GM04504 (cell line): ENCODE measurements at places on chromosomes 2 and 18.

GRCh38 chr18:44759925-44760342 lies 79.2 kb downstream of the SETBP1 start:
- no peak for DNase-seq

GRCh38 chr2:218831378-218831990 lies at the start of gene PRKAG3:
Gene PRKAG3, minus strand, starts transcription at chr2:218831803.
- no peak for DNase-seq

DNA sequence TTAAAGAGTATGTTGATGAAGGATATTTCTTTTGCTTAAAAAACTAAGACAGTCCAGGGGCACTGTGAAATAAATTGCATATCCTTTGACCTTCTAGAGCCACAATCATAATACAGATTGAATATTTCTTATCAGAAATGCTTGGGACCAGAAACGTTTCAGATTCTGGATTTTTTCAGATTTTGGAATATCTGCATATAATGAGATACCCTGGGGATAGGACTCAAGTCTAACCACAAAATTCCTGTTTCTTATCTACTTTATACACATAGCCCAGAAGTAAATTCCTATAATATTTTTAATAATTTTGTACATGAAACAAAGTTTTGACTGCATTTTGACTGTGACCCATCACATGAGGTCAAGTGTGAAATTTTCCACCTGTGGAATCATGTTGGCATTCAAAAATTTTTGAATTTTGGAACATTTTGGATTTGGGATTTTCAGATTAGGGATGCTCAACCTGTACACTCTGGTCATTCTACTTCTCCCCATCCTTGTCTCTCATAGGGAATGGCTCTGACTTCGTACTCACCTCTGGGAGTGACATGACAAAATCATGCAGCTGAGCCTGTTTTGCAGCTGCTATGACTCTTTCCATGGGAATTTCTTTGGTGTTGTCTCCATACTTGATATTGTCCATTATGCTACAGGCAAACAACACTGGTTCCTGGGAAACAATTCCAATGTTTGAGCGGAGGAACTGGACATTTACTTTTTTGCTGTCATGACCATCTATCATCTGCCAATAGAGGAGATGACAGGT lies 25.7 kb downstream of the G6PC2 start:
- no peak for DNase-seq

- no peak for DNase-seq
Observed at GRCh38 chr2:168749297-168749696, 53.1 kb upstream of the NOSTRIN start.

DNA sequence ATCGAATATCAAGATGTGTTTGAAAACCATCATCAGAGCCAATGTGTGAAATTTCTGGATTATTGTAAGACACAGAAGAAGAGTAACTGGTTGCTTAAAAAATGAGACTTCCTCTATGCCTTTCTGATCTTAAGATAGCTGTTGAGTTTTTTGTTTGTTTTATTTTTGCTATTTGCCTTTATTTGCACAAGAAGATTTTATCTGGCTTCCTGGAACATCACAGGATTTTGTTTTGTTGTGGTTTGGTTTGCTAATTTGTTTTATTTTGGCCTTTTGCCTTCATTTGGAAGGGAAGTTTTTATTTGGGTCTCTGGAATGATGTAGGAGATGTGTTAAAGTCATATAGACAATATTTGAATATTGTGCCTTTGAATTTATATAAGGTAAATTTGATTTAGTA lies 3.9 kb upstream of the CYTIP start:
- no peak for DNase-seq

DNA sequence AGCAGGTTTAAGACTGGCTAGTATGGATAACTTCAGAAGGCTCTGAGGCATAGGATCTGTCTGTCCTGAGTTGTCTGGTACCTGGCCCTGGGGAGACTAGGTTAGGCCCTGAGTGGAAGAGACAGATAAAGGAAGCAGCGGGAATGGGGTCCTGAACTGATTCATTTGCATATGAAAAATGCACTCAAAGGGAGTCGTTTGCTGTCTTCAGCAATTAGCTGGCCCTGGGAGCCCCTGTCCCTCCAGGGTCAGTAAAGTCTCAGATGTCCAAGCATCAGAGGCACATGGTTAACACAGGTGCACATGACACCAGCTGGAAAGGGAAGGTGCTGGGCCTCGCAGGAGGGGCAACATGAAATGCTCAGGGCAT lies 172.4 kb downstream of the ACOXL start:
- DNase-seq = no peak

DNA sequence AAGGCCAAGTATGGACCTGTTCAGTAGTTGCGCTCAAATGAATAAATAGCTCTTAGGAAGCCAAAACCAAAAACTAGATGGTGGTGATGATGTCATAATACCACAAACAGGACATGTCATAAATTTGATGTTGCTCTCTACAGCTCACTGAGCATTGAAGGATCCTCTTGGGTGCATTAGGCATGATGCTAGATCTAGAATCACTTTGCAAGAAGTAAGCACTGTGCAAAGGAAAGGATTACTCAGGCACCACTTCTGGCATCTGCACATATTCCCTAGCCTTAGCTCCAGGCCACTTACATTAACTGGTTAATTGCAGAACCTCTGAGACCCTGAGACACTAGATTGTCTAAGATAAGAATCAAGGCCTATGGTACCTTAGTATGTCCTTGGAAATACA lies 58.0 kb downstream of the LRRTM1 start:
- no peak for DNase-seq

DNA sequence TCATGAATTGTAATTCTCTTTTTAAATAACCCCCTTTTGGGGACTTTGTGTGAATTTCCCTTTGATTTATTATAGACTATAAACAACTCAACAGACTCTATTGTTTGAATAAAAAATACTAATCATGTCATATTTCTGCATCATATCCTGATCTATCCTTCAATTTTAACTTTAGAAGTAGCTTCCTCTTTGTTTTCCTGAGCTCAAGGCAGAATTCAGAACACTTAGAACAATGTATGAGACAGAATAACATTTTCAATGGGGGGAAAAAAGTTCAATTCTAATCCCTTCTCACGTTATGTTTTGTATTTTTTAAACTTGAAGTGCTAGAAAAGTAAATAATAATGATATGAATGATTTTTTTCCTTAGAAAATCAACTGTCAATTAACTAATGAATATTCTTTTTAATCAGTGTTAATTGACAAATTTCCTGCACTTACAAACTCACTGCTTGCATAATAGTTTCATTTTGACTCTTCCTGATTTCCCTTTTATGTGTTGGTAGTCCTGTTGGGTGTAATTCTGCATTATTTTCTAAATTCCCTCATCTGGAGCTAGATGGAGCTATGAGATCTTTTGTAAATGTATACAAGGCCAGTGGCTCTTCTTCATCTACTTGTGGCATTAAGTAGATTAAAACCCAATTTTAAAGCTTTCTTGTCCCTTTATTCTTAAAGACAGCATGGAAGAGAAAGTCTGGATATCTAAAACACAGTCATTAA lies 326.1 kb downstream of the PARD3B start:
- peak; percentile 26 for DNase-seq

GRCh38 chr2:205435970-205436369 lies 246.3 kb upstream of the NRP2 start:
- DNase-seq = no peak

- no peak for DNase-seq
Observed at GRCh38 chr2:239648607-239649006, 247.8 kb upstream of the HDAC4 start.

DNA sequence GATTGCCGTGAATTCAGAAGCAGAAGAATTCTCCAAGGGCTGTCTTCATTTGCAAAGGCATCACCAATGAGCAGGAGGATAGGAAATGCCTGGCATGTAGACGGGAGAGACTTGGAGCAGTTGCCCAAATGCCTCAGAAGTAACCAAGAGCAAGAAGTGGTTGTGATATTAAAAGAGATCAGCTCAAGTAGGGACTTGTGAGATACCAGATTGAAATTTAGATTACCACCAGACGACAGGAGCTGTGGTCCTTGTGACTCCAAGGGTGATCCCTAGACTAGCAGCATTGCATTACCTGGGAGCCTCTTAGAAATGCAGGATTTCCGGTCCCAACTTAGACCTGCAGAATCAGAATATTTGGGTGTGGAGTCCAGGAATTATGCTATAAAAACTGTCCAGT lies 228.6 kb upstream of the EPAS1 start:
- no peak for DNase-seq

DNA sequence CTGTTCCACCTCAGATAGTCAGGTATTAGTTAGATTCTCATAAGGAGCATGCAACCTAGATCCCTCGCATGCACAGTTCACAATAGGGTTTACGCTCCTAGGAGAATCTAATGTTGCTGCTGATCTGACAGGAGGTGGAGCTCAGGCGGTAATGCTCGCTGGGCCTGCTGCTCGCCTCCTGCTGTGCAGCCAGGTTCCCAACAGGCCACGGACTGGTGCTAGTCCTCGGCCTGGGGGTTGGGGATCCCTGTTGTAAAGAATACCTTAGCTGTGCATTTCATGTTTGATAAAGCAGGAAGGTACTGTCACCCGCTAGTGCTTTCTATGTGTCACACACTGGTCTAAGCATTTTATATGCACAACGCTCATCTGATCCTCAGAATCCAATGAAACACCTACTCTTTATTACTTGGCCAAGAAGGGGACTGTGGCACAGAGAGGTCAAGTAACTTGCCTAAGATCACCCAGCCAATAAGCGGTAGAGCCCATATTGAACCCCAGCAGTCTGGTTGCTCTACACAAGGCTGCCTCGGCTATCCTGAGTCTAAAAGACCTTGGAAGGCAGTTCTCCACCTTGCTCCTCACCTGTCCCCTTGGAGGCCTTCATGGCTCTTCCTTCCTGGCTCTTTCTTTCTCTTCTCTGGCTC lies 35.8 kb downstream of the SLC4A3 start:
- no peak for DNase-seq

GRCh38 chr2:16119741-16120140 lies 179.4 kb downstream of the MYCN start:
- DNase-seq = no peak

GRCh38 chr2:54902763-54903162 lies 147.5 kb downstream of the RTN4 start:
- DNase-seq = no peak

DNA sequence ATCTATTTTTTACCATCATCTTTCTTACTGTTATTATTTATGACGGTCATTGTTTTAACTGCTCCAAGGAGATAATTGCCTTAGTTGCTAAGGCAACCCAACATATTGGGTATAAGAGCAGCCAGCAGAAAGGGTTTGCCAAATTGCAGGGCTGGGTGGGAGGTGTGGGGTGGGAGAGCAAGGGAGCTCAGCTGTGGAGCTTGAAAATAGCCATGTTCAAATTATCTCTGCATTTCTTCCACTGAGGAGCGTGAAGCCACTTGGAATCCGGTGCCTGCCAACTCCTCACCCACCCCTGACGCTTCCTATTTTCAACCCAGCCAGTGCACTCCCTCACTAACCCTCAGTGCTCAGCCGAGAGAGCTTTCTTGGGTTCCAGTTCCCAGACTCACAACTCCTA lies 60.8 kb downstream of the SETBP1 start:
- DNase-seq = no peak

DNA sequence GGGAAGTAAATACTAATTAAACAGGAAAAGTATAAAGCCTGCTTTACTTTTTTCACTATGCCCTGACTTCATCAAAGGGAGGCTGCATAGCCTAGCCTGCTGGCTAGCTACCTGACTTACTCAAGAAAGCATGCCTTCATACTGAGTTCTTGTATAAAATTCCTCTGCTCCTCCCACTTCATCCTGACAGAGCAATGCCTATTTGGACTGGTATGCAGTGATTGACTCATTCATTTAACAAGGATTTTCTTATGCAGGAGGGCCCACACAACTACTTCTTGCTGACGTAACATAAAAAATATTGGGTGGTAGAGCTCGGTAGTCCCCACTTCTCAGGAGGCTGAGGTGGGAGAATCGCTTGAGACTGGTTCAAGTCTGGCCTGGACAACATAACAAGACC lies 70.5 kb downstream of the PRPF40A start:
- DNase-seq = peak; percentile 78

DNA sequence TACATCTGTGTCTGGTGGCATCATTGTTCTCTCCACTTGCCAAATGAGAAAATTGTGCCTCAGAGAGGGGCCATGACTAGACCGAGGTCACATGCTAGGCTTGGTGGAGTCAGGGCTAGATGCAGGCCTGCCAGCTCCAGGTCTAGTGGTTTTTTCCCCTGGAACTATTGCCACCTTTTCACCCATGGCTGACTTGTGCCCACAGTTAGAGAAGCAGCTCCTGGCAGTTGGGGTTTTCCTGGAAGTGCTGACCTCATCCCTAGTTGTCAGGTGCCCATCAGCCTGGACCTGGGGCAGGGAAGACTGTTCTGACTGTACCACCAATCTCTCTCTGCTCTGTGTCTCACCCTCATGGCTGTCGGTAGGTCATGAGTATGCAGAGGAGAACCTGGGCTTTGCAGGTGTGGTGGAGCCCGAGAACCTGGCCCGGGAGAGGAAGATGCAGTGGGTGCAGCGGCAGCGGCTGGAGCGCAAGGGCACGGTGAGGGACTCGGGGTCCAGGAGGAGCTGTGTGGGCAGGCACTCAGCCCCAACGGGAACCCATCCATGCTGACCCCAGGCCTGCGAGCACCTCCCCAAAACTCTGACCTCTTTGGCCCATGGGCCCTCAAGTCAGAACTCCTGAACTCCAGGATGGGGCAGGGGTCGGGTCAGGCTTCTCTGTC lies 12.4 kb upstream of the CATIP start:
- DNase-seq = no peak

DNA sequence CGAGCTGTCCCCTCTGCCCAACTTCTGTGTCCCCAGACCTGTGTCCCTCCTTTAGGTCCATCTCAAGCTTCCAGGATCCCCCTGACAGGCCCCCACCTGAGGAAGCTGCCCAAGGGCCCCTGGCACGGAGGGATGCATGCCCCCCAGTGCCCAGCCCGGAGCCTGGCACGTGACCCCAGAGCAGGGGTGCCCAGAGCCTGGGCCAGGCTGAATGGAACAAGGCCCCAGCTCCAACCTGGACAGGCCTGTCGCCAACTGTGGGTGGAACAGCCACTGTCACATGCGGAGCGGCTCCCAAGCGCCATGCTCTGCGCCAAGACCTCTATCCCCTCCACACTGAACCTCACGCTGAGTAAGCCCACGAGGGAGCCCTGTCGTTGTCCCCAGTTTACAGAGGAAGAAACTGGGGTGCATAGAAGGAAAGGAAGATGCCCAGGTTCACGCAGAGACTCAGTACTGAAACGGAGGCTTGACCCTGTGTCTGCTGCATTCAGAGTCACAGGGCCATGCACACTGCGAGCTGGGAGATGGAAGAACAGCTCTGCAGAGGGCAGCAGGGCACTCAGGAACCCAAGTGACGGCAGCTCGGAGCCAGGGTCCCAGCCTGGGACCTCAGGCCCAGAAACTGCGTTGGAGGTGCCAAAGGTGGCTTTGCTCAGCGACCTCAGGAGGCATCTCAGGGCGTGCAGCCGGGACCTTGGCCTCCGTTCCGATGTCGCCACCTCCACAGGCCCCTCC lies 5.5 kb upstream of the ECEL1 start:
- DNase-seq = no peak

GRCh38 chr18:36028859-36029258 lies 38.5 kb downstream of the RPRD1A start:
- DNase-seq = no peak

- DNase-seq = no peak
Observed at GRCh38 chr2:60715561-60715960, 40.5 kb upstream of the PAPOLG start.
